ENCODE measurements at places on chromosomes 5 and 9.

DNA sequence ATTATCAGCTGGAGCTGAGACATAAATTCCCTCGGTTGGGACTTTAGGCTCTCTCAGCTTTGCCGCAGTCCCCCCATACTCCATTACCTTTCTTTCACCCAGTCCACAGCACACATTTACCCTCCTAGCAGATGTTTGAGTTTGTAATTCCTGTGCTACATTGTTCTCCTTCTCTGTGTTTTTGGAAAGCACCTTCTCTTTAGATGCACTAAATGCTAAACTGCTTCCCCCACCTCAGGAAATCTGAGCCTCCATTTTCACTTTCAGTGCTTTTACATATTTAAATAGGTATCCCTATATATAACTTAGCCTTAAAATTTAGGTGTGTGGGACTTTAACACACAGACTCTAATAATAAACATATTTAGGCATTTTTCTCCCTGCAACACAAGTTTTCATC, 356.9 kb downstream of the NFIB start:
- DNase-seq, result no peak

- DNase-seq, result no peak
Measured at GRCh38 chr5:167678481-167678880, 613.0 kb upstream of the WWC1 start.

DNA sequence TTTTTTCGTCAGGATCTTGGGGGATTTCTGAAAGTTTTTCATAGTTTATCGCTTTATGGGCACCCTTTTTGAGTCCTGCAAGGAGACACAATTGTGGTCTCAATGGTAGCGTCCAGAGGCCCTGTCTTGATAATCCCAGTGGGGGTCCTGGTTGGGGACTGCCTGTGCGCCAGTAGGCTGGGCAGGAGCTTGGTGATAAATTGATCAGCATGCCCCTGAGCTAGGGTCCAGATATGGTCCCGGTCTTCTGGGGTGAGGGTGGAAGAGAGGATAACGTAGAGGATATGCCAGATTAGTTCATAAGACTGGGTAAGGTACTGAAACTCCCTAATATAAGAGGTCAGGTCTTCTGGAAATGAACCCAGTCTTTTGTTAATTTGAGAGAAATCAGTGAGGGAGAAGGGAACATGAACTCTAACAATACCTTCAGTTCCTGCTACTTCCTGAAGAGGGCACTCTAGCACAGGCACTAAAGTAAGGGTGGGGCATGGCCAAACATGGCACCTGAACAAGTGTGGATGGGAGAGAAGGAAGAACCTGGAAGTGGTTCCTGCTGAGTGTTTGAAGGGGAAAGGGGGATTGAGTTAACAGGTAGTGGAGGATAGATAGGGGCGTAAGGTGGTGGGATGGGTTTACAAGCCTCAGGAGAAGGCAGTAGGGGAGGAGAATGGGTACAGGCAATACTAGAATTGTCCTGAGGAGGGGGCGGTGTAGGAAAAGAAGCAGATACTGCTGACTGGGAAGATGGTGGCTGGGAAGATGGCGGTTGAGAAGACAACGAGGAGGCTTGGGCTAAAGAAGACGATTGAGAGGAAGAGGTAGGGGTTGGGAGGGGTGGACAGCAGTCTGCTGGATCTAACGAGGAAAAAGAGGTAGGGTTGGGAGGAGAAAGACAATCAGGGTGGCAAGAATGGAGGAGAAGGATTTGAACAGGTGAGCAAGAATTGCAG, 33.8 kb upstream of the ANXA2R start:
- no peak for DNase-seq

DNA sequence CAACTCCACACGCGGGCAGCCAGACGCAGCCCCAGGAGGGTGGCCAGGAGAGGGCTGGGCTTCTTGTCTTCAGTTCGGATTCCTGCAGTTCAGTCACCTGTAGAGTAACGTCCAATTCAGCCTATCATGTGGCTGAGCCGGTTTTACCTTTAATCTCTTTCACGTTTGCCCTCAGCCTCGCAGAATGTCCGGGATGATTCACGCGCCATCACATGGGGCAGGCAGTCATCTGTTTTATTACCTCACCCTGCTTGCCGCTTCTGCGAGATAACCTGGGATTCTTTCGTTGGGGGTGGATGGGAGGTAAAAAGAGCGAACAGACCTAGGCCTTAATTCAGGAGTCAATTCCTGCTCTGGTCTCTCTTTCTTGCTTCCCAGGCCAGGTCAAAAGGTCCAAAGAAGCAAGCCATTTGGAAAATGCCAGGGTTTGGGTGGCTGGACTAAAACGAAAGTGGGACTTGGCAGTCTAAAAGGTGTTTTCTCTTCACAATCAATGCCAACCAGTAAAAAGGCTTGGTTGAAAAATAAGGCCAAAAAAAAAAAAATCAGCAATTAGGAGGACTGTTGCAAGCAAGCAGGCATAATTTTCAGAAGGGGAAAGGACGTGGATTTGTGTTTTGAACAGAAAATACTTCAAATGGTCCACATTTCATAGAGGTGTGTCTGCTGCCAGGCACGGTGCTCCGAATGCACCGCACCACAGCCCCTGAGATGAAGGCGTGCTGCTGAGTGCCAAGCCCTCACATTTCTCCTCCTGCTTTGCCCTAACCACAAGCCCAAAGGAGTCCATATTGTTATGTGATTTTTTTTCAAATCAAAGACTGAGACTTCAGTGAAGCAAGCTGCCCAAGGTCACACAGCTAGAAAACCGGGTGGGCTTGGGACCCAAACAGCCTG, 2.8 kb upstream of the WWC1 start:
- DNase-seq, result no peak

GRCh38 chr5:1048861-1049838, 40.5 kb downstream of the NKD2 start:
- no peak for DNase-seq

GRCh38 chr5:150653145-150653761, 7.8 kb upstream of the MYOZ3 start:
- no peak for DNase-seq
